ENCODE measurements at places on chromosomes 1 and 21. TPM values are rescaled to one million over a fixed set of nuclear protein-coding genes. Genes with fewer than 3 reads are reported as not detected.

Gene SYPL2
- total RNA-seq: not detected

Gene GNAT2
- total RNA-seq: not detected

Gene IL12RB2
- 0.53 TPM for total RNA-seq

Gene KRTAP11-1
- total RNA-seq: not detected

Gene DISP3
- total RNA-seq: not detected

Gene PPFIA4
- 4.2 TPM for total RNA-seq

Gene SPATA17
- total RNA-seq: 0.53 TPM

Gene XCL2
- not detected for total RNA-seq

Gene TPTE
- total RNA-seq: not detected

Gene ATP6V0B
- 241 TPM for total RNA-seq

Gene OVAAL
- total RNA-seq: not detected

DNA sequence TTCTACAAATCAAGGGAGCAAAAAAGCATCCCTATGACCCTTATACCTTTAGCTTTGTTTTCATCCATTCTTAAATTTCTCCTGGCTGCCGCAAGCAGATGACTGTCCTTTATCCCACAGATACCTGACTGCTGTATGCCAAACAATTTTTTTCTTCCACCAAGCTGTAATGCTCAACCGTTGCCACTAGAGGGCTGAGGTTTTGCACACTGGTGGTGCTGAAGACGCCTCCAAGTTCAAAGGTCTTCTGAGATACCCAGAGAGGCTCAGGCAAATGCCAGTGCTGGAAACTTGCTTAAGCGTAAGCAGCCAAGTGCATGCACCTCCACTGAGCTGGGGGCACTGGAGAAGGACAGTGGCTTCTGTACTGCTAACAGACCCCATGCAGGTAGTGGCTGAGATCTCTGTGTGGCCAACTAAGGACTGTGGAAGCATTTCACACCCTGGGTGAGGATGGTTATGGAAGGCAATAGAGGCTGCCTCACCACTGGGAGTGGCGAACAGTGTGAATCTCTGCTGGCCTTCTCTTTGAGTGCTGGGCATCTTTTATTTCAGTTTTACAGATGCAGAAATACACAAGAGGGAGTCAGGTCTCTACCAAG, 28.5 kb downstream of the CNIH3 start:
- peak; percentile 55 for DNase-seq

GRCh38 chr1:84236256-84236655, 65.3 kb upstream of the SAMD13 start:
- no peak for DNase-seq

- DNase-seq: no peak
Observed at GRCh38 chr1:54811739-54812655, 10.9 kb upstream of the TTC22 start.

DNA sequence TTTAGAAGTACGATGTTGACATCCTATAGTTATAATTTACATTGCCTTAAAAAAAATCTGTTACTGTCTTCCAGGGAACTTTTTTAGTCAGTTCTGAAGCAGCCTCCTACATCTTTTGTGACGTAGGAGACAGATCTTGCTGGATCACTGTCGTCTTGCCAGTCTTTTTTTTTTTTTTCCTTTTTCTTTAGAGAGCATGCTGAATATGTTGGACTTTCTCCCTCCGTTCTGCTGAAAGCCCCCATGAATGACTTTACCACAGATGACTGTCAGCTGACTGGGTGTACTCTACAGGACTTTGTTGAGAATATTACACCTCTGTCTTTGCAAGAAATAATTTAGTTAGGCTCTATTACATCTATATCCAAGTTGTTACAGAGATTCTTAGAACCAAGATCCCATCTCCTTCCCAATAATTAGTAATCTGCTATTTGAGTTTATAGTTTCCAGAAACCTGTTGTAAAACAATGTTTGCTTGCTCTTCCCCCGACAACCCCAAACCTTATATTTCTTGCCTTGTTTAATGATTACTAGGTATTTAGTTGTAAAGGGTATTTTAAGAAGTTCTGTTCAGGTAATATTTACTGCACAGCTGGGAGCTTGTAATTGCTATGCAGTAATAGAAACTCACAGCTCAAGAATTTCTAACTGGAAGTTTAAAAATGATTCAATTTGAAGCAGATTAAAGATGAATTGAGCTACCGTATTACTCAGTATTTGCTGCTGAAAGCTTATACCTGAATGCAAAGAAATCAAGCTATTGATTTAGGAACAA, 61.8 kb downstream of the RASAL2 start:
- no peak for DNase-seq

DNA sequence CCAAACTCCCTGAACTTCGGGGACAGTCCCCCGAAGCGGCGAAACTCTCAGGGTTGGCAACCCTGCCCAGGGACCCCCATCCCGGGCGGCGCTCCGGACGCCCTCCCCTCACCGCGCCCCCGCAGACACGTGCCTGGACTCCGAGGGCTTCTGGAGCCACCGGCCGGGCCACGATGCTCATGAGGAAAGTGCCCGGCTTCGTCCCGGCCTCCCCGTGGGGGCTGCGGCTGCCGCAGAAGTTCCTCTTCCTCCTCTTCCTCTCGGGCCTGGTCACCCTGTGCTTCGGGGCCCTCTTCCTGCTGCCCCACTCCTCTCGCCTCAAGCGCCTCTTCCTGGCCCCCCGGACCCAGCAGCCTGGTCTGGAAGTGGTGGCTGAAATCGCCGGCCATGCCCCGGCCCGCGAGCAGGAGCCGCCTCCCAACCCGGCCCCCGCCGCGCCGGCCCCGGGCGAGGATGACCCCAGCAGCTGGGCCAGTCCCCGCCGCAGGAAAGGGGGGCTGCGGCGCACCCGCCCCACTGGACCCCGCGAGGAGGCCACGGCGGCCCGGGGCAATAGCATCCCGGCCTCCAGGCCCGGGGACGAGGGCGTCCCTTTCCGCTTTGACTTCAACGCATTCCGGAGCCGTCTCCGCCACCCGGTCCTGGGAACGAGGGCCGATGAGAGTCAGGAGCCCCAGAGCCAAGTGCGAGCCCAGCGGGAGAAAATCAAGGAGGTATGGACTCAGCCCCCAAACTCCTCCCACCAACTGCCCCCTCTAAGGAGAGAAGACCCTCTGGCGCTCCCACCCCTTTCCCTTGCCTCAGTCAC, 1.2 kb downstream of the MAN1C1 start:
- DNase-seq: no peak

DNA sequence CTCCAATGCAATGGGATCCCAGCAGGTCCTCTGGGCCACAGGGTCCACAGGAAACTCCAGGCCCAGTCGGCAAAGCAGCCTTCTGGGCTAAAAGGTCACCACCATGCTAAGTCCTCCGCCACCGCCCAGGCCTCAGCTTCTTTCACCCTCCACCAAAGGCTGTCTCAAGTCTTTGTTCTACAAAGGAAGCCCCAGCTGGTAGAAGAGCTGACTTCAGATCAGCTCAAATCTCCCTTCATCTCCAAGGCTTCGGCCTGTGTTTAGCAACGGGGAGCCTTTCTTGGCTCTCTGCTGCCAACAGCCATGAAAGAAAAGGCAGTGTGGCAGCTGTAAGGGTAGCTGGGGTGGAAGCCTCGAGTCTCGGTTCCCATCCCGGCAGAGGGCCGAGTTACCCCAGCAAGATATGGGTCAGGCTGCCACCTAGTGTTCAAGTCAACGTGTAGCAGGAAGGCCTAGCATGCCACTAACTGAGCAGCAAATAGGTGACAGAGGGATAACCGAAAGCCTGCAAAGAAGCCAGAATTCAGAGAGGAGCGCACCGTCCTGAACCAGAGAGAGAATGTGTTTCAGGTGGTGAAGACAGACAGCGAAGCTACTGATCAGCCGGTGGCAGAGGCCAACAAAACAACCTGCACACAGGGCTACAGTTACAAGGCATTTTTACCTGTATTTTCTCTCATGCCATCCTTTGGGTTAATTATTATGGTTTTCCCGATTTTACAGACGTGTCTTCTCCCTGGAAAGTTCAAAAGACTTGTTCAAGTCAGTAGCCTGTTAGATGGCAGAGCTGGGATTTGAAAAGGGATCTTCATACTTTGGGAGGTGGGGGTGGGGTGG, 26.8 kb upstream of the CRNN start:
- DNase-seq: peak; percentile 64

GRCh38 chr21:29104239-29104708, 26.2 kb upstream of the MAP3K7CL start:
- peak; percentile 77 for DNase-seq

DNA sequence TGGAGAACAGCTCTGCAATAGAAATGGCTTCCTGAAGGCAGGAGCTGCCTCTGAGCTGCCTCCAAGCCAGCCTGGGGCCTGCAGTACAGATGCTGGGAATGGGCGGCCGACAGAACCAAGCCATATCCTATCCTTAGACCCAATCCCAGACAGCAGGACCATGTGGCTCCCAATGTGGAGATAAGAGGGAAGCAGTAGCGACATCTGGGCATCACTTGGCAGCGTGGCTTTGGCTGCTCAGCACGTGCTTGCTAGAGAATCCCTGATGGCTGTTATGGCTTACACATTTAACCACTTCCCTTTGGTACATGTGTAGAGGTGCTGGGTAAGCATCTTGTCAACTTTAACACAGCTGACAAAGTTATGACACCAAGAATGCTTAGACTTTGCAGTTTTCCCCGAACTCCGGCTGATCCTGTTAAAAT, 87.7 kb downstream of the MAN1C1 start:
- no peak for DNase-seq

- no peak for DNase-seq
Observed at GRCh38 chr21:17050156-17050555, 462.7 kb upstream of the CXADR start.

- DNase-seq: no peak
Observed at GRCh38 chr21:44354775-44355771, 1.7 kb downstream of the TRPM2 start.

DNA sequence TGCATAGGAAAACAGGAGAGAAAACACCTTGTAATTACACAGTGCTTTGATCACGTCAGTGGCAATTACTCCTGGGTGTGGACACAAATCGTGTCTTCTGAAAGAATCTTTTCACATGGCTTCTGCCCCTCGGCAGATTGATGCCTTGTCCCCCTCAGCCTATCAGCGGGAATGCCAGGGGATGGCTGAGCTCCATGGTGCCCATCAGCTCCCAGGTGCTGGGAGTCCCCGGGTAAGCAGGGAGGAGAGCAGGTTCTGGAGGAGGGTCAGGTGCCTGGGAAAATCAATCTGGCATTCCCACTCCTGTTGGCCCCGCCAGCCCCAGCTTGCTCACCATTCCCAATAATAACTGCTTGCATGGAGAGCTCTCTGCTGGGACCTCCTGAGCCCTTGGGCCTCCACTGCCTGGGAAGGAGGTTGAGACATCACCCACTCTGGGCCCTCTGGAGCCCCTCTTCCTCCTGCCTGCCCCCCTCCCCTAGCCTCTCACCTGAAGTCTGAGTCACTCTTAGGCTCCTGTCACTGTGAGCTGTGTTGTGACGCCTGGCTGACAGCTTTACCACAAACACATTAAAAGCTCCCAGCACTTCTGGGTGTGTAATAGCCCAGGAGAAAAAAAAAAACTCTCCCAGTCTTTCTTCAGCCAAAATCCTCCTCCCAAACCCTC, 4.9 kb downstream of the CAMK2N1 start:
- DNase-seq: peak; percentile 56

- no peak for DNase-seq
Observed at GRCh38 chr21:39118061-39118460, 65.2 kb downstream of the PSMG1 start.

DNA sequence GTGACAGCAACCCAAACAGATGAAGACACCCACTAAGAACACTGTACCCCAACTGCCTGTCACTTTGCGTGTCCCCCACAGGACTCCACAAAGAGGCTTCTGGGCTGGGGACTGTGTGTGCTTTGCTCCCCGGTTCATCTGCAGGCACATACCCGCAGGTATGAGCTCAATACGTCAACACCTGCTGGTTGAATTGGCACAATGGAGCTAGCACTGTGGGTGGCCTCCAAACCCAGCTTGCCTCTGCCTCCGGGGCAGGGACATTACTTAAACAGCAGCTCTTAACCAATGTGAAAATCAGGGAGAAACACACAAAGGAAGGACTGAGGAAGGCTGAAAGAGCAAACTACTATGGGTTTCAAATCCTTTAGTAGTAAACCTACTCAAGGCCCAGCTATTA, 140.2 kb upstream of the TIAM1 start:
- DNase-seq: no peak

DNA sequence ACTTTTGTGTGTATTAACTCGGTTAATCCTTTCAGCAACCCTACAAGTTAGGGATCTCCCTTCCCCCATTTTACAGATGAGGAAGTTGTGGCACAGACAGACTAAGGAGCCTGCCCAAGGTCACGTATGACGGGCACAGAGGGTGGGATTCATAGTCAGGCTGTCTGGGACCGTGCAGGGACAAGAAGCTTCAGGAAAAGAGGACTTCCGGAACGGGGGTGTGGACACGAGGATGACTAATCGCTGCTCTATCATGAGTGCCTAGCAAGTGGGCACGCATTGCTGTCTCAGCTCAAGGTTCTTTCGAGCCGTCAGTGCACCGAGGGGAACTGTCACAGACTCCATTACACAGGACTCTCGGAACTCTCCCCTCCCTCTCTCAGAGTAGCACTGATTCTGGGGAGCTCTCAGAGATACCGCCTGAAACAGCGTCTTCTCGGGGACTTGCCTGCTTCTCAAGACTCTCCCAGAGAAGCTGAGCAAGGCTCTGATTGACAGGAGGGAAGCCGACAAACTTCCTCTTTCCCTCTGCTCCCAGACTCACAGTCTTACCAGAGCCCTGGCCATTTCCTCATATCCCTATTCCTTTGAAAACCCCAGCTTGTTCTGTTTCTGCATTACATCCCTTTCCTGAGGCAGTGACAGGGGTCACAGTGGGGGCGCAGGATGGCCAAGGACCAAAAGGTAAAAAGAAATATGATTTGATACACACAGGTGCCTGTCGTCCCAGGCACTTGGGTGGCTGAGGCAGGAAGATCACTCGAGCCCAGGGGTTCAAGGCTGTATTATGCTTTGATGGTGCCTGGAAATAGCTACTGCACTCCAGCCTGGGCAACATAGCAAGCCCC, 14.4 kb downstream of the FHAD1 start:
- peak; percentile 36 for DNase-seq

DNA sequence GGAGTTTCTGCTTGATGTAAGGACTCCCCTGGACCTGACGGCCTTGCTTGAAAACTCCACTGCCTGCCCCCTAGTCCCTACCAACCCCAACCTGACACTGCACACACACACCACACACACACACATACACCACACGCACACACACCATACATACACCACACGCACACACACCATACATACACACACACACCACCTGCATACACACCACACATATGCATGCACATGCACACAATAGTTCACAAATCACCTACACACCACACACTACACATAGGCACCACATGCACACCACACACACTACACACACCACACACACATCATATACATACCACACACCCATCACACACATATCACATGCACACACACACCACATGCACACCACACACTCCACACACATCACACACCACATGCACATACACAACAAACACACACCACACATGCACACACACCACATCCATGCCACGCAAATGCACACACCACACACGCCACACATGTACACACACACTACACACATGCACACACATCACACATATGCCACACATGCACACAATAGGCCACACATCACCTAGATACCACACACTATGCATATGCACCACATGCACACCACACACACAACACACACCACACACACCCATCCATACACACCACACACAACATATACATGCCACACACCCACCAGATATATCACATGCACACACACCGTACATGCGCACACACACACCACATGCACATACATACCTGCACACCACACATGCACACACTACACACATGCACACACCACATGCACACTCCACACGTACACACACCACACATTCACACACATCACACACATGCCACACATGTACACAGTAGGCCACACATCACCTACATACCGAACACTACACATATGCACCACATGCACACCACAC, 3.7 kb downstream of the CASQ1 start:
- DNase-seq: no peak
